ENCODE measurements at places on chromosomes 16 and 17.

DNA sequence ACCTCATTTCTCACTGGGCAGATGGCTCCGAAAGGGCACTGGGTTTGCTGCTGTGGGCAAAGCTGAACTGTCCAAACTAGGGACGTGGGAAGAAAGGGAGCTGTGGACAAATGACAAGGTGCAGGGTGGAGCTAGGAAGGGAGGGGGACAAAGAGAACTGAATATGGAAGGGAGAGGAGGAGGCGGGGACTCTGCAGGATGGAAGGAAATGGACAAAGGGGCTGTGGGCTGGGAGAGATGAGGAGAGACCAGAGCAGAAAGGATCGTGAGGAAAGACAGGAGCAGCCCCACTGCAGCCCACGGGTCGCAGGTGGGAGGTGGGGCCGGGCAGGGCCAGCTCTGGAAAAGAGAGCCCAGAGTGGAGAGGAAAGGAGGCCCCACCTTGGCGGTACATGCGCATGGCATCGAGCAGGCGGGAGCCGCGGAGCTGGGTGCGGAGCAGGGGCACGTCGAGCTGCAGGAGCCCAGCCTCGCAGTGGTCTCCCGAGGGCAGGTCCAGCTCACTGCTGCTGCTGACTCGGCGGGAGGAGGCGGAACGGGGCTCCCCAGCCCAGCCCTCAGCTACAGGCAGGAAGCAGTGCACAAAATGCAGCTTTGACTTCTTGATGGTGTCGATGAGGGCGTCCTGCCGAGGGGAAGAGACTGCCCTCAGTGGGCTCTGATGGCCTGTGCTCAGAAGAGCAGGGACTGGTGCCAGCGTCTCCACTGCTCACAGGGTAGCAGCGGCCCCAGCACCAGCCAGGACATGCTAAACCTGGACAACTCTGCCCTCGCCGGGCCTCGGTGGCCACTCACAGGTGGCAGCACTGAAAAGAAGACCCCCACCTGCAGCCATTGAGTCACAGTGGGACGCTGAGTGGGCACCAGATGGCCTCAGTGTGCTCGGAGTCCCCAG lies 66.8 kb downstream of the PIPOX start:
- DNase-seq, result no peak

- no peak for DNase-seq
These were observed 101.6 kb upstream of the MPHOSPH6 start for GRCh38 chr16:82271636-82272035.

GRCh38 chr16:71943887-71944286 lies 48.6 kb downstream of the IST1 start:
- DNase-seq, result no peak

DNA sequence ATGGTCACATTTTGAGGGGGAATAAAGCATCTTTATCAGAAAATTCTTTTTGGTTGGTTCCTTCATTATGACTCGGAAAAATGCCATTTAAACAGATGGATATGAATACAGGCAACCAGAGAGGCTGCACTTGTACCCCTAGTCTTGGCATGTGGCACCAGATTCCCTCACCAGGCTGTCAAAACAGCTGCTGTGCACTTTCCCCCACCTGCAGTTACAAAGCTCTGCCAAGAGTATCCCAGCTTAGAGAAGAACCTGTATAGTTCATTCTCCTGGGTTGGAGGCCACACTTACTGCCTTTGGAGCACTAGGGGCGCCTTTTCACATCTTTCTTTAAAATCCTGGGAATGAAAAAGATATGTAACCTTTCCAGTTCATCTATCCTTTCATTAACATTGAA lies 190.3 kb downstream of the KIF2B start:
- no peak for DNase-seq

GRCh38 chr17:10001306-10001873 lies 96.3 kb upstream of the RCVRN start:
- no peak for DNase-seq

DNA sequence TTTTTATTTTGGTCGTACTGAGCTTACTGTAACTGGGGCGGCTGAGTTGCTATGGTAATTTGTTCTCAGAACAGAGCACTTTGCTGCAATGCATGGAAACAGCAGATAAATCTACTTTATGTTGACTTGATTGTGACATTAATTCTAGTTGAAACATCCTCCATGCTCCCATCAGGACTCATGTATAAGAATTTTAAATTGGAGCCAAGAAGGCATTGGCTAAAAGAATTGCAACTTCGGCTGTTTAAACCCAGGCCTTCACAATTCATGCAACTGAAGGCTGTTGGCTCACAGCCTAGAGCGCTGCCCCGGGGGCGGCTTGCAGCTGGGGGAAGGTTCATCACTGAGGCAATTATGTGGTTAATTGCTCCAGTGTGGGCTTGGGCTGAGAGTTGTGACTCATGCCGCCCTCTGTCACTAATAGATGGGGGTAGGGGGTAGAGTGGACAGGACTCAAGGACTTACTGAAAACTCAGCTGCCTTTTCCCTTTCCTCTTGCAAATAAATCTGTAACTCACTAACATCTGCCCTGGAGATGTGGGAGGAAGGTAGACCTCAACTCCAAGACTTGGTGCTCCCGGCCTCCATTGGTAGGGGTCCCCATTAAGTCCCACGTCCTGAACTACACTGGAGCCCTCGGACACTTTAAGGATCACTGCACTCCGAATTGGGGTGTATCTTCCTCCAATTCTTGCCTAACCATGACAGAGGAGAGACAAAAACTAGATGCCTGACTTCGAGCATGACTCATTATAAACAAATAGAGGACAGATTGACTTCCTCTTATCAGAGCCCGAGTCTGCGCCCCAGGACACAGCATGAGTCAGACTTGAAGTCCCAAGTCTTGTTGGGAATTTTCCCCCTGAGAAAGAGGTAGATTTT lies 37.5 kb downstream of the ERCC4 start:
- DNase-seq, result peak; percentile 26

- DNase-seq, result no peak
These were observed 31.3 kb upstream of the TEKT1 start for GRCh38 chr17:6862825-6863224.

DNA sequence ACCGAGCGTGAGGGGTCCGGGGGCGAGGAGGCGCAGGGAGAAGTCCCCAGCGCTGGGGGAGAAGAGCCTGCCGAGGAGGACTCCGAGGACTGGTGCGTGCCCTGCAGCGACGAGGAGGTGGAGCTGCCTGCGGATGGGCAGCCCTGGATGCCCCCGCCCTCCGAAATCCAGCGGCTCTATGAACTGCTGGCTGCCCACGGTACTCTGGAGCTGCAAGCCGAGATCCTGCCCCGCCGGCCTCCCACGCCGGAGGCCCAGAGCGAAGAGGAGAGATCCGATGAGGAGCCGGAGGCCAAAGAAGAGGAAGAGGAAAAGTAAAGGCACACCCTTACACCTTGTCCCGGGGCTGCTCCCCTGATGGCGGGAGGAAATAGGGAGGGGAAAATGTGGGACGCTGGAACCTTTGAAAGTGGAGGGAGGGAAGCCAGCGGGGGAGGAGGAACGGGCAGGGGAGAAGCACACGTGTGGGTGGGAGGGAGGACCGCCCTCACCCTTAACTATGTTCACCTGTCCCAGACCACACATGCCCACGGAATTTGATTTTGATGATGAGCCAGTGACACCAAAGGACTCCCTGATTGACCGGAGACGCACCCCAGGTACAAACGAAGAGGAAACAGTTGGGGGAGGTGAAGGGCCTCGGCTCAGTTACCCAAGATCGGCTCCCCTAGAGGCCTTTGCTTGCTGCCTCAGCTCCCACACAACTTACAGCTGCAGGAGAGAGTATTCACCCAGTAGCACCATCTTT lies 916 bp downstream of the PAGR1 start:
- peak; percentile 72 for DNase-seq

DNA sequence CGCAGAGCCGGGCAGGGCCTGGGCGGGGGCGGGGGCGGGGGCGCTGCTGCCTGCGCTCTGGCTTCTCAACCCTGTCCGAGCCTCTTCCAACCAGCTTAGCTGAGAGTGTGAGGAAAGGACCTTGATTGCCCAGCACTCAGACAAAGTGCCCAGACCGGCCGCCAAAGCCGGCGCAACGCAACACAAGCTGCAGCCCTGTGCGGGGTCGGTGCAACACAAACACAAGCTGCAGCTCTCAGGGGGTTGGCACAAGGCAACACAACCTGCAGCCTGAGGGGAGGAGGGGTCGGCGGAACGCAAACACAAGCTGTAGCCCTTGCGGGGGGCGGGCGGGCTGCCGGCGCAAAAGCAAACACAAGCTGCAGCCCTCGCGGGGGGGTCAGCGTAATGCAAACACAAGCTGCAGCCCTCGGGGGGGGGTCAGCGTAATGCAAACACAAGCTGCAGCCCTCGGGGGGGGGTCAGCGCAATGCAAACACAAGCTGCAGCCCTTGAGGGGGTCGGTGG lies 60.0 kb downstream of the KLHDC4 start:
- no peak for DNase-seq

- DNase-seq, result no peak
These were observed 32.6 kb downstream of the WNT9B start for GRCh38 chr17:46883871-46884520.

- DNase-seq, result no peak
These were observed 1.9 kb downstream of the KAT2A start for GRCh38 chr17:42119301-42119700.

GRCh38 chr17:63162406-63163157 lies 196.5 kb downstream of the TANC2 start:
- no peak for DNase-seq

DNA sequence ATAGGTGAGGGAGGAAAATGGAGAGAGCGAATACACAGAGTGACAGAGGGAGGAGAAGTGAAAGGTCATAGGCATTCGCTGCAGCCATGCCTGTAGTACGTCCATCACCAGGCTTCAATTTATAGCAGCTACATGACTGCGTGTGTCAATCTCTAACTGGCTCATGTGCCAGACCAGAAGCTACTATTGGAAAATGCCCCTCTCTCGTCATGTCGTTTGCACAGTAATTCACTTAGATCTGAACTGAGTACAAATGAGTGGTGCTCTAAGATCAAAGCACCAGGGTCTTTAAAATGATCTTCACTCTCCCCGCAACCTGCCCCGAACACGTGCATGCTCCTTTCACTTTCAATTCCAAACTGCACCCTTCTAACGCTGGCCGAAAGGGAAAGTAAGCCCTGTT lies 51.3 kb downstream of the ADCY9 start:
- DNase-seq, result no peak

DNA sequence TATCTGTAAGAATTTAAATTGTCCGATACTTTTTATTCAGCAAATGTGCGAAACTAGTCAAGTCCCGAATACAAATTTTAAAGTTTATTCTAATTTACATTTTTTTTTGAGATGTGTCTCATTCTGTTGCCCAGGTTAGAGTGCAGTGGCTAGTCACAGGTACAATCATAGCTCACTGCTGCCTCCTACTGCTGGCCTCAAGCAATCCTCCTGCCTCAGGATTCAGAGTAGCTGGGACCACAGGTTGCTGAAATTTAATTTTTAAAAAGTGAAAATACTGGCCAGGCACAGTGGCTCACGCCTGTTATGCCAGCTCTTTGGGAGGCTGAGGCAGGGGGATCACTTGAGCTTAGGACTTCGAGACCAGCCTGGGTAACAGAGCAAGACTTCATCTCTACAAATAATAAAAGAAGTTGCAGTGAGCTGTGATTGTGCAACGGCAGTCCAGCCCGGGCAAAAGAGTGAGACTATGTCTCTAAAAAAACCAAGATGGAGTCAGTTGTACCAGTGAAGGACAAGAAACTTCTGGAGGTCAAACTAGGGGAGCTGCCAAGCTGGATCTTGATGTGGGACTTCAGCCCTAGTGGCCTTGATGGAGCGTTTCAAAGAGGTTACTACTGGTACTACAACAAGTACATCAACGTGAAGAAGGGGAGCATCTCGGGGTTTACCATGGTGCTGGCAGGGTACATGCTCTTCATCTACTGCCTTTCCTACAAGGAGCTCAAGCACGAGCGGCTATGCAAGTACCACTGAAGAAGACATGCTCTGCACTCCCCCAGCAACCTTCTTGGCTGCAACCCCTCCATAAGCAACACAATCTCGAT lies 5.6 kb downstream of the POLG2 start:
- DNase-seq, result no peak

DNA sequence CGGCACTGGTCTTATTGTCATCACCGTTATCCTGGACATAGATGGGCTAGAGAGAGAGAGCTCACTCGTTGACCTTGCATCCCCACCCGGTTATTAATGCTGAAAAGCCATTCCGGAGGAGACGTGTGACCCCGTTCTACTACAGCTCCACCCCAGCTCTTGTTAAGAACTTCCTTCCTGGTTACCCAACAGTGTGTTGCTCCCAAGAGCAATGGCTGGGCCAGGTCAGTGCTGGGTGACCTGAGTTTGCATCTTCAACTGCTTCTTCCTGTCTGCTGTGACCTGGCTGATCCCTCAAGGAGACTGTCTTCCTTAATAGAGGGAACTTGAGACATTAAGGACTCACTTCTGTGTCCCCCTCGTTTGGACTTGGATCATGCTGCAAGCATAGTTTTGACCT lies 96.1 kb upstream of the SDK2 start:
- no peak for DNase-seq

DNA sequence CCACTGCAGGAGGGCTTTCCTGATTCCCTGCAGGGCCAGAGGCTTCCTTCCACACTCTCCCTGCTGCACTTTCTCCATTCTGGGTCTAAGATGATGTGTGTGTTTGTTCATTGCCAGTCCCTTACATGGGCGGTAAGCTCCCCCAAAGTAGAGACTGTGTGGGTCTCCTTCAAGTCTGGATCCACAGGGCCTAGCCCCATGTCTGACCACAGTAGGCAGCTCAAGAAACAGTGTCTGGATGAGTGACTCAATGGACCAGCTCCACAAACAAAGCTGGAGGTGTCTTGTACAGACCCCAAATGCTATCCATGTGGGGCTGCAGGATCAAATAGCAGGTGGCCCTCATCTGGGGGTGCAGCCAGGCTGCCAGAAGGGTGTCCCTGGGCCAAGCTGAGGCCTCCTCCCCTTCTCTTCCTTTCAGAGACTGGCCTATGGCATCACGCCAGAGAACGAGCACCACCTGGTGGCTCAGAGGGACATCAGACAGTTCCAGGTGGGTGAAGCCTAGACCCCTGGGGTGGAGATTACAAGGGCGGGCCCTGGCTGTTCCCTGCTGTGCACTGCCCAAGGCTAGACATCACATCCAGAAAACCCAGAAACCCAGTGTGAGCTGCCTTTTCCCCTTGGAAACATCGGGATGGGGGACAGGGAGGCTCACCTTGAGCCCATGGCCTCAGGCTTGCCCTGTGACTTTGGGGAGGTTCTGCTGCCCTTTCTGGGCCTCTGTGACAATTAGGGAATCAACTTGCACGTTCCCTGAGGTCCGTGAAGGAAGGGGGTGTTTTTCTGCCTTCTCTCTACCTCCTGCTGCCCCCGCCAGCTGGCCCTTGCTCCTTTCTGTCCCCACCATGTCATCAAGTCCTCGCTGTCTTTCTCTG lies 45.9 kb downstream of the SLC6A2 start:
- DNase-seq, result peak; percentile 63

Measured in iPS-NIHi11 (cell line).